ENCODE measurements at places on chromosomes 1 and 21.

- DNase-seq: no peak
Observed at GRCh38 chr1:59737638-59738037, 77.1 kb upstream of the HOOK1 start.

GRCh38 chr1:78176448-78176847 lies 130.7 kb downstream of the GIPC2 start:
- no peak for DNase-seq

- DNase-seq: no peak
Observed at GRCh38 chr1:178155481-178156255, 61.8 kb downstream of the RASAL2 start.

DNA sequence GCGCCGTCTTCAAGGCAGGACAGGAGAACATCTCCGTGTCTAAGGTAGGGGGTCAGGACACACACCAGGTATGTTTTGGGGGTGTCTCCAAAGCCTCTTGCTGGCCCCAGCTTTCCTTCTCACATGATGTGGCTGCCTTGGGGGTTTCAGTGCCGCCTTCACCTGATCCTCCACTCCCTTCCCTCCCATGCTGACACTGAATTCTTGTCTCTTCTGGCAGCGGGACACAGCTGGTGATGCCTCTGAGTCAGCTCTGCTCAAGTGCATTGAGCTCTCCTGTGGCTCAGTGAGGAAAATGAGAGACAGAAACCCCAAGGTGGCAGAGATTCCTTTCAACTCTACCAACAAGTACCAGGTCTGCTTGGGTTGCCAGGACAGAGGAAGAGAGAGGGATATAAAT lies 13.5 kb downstream of the ATP1A2 start:
- no peak for DNase-seq

DNA sequence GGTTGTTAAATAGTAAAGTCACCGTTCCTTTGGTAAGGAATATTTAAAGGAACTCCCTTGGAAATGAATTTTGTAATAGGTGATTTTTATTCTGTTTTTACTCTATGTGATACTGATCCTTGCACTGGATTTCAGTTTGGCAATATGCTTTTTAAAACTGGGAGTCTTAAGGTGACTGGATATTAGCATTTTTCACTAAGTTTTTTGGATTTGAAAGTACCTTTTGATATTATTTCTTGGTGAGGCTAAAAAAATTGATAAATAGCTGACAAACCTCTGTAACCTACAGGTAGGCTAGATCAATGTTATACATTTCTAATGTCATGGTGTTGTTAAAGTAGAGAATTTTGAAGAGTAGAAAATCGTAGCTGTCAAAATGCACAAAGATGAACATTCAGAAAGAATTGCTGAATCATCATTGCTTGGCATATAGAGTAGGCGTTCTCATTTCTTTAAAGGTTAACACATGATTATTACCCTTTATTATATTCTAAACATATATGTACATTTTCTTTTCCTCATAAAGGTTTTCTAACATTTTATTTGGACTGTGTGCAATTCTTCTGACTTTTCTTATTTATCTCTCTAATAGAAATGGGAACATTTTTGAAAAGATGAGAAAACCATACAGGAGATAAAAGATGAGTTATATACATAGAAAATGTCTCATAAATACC lies 1.5 kb upstream of the DNAJB4 start:
- no peak for DNase-seq

DNA sequence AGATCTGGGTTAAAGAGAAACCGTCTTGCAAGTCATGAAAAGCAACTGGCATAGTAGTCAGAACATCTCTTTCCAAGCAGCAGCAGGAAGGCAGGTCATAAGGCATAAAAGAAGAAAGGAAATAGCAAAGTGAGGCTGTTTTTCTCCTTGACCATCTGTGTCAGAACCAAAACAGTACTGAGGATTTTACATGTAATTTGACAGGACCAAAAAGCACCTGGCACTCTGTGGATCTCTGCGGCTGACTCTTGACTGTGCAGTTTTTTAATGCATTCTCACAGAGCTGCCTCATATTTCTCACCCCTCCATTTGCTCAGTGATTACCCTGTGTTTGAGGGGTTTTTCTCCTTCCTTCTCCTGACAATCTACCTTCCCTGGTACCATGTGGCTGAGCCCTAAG lies 17.7 kb downstream of the TBX15 start:
- no peak for DNase-seq

- no peak for DNase-seq
Observed at GRCh38 chr1:216723274-216723780, at the start of gene ESRRG. Gene ESRRG, minus strand, starts transcription at chr1:216723429. Its CDS starts 130 bp downstream, at chr1:216723299.

DNA sequence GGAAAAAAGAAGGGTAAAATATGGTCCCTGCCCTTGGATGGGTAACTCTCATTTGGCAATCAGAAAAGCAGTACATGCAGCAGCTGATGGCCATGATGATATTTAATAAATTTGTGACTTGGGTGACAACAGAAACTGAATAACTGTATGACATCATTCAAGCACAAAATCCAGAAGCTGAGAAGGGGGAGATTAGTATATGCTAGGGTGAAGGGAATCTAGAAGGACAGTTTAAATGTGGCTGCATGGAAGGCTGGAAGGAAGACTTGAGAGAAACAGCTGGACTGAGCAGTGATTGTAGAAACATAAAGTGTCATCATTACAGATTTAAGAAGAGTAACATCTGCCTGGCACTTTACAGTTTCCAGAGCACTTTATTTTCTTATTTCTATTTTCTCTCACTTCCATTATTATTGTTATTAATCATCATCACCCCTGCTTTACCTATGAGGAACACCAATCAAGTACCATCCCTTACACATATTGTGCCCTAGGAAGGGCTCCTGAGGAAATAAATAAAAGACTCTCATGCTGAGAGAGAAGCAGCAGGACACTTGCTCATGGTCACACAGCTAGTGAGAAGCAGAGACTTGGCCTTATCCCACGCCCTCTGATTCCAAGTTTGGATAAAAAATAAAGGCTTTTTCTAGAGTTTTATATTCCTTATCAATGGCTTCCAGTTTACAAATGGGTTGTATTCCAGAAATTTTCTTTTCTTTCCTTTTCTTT lies 207.2 kb downstream of the PBX1 start:
- DNase-seq: no peak

DNA sequence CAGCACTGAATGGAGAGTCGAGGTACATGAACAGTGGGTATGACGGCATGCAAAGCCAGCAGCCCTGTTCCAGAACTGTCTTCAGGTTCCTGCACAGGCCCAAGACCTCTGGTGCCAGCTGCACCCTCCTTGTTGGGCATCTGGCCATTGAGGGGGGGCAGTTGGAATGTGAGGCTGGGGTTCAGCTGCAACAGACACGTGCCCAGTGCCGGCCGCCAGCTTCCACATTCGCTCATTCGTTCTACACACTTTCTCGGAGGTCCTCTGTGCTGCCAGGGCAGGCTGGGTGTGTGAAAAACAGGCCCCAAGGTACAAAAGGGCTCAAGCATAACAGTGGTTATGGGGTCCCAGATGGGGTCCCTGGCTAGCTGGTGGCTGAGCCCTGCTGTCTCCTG lies 37.9 kb upstream of the SLC19A1 start:
- DNase-seq: no peak

All from T-helper 22 cell (primary cell).